Heart left ventricle (tissue), 16 donors: ENCODE measurements at places on chromosomes 5 and 9. TPM values are rescaled to one million over a fixed set of nuclear protein-coding genes. Genes with fewer than 3 reads are reported as not detected.

DNA sequence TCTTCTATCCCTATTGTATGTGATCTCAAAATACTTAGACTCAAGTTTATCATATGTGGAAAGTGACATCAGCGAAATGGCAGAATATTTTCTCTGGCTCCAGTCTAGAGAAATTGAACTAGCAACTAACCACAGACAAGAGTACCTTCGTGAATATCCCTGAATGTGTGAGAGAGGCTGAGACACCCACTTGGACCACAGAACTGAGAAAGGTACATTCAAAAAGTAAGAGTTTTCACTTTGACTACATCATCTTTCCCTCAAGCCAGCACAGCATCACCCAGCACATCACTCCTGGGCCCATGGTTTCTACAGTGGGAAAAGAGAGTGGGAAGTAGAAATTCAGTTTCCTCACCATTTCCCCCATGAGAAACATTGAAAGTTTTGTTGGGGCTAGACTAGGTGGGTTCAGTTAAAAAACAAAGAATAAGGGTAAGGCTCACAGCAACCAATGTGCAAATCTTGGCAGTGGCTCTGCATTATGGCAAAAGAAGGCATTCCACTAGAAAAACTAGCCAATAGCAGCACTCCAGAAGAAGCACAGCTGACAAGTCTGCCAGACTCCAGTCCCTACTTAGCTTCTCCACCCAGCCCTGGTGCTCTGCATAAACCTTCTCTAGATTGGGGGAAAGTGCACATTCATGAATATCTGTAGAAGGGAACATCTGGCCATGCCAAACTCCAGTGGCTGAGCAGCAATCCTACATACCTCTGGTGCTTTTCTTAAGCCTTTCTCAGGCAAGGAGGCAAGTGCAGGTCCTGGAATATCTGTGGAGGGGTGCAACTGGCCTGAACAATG, 225.6 kb upstream of the VLDLR start:
- no peak for DNase-seq

DNA sequence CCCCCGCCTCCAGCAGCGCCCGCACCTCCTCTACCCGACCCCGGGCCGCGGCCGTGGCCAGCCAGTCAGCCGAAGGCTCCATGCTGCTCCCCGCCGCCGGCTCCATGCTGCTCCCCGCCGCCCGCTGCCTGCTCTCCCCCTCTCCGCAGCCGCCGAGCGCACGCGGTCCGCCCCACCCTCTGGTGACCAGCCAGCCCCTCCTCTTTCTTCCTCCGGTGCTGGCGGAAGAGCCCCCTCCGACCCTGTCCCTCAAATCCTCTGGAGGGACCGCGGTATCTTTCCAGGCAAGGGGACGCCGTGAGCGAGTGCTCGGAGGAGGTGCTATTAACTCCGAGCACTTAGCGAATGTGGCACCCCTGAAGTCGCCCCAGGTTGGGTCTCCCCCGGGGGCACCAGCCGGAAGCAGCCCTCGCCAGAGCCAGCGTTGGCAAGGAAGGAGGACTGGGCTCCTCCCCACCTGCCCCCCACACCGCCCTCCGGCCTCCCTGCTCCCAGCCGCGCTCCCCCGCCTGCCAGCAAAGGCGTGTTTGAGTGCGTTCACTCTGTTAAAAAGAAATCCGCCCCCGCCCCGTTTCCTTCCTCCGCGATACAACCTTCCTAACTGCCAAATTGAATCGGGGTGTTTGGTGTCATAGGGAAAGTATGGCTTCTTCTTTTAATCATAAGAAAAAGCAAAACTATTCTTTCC, 19.3 kb downstream of the CDKN2A start:
- no peak for DNase-seq

Gene GPR151
- not detected for total RNA-seq

- DNase-seq, result peak; percentile 40
These were observed 42.1 kb upstream of the GPR21 start for GRCh38 chr9:122991370-122991830.

Gene PCDHA4
- 0.04 TPM for total RNA-seq

GRCh38 chr5:38843665-38844064, 2.1 kb upstream of the OSMR start:
- DNase-seq, result no peak

- no peak for DNase-seq
These were observed 69.5 kb downstream of the DMAC1 start for GRCh38 chr9:7730164-7730445.

- no peak for DNase-seq
These were observed 16.9 kb downstream of the TMEM174 start for GRCh38 chr5:73189871-73190376.

GRCh38 chr9:114172981-114173833, 17.9 kb downstream of the COL27A1 start:
- DNase-seq, result no peak

Gene AGXT2
- total RNA-seq, result not detected

DNA sequence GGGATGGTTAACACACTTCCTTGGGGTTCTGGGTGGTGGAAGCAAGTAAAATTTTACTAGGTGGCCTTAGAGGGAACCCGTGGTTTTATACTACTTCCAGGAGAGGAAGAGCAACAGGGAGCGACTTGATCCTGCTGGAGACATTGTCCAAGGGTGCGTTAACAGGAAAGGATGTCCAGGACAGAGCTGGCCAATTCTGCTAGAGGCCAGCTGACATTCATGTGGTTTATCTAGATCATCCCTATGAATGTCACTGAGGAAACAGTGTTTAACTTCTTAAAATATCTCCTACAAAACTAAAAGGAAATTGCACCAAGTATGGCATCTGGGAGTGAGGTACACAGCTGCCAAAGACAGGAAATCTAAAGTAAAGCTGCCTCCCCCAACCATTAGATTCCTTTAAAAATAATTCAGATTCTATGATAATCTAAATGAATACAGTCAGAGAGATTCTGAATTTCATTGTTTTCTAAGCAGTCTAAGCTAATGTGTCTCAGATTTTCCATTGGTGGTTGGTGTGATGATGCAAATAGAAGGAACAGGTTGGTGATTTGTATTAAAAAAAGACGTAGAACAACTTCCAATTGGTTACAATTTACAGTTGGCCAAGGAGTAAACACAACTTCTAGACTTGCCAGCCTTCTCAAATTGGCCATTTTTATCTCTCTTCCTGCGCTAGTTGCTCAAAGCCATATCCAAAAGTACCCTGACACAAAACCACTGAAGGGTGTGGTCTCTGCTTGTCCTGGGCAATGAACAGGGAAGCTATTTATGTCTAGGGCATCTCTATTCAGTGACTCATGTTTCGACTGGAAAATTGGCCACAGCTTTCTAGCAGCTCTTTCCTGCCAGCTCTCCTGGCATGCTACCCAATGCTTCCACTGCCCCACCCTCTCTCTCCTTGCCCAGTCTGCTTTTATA, 574.7 kb upstream of the MEF2C start:
- peak; percentile 71 for DNase-seq

DNA sequence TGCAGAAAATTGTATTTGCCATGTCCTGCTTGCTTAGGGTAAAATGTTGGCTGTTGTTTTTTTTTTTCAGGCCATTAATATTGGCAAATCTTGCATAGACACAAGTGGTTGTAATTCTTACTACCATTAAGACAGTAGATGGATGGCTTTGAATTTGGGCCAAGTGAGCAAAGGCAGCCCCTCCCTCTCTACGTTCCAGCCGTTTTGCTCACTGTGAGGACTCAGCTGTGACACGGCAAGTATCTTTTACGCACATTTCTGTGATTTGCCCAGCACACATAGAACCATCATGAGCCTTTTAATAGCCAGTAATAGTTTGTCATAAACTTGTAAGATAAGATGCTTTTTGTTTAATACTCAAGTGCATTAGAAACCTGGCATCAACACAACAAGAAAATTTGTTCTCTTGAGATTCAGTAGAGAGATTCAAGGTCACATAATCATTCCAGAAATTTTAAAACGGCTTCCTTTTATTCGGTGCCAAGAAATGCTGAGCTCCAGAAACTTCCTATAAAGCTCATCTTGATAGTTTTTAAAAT, 205.2 kb upstream of the ADCY2 start:
- no peak for DNase-seq

Gene HACD4
- total RNA-seq, result 0.69 TPM

- DNase-seq, result no peak
These were observed 2.5 kb downstream of the BARHL1 start for GRCh38 chr9:132584601-132585560.

- DNase-seq, result peak; percentile 78
These were observed 60.2 kb upstream of the TBC1D2 start for GRCh38 chr9:98315551-98316060.

- DNase-seq, result no peak
These were observed 130.1 kb upstream of the EPB41L4A start for GRCh38 chr5:112549127-112549526.

- DNase-seq, result no peak
These were observed 61.5 kb downstream of the LNPEP start for GRCh38 chr5:96997265-96997859.

DNA sequence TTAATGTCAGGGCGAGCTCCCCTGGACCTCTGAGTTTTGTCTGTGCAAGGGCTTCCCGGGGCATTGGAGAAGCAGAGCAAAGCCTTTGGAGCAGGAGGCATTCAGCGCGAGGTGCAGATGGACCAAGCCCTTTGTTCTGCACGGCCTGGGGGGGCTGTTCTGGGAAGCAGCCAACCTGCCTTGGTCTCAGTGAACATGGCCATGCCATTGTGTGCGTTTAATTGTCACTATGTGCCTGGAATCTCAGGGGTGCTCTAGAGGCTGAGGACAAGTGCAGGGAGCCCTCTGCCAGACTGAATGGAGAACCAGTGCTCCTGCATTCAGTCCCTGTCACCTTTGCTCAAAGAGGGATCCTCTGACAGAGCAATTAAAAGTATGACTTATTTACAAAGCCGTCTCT, 329.4 kb downstream of the IRX1 start:
- DNase-seq, result no peak

GRCh38 chr5:139383275-139383992, at the start of gene SLC23A1:
TSS of gene SLC23A1 (minus strand) at chr5:139383297. CDS start at chr5:139383253, 44 bp downstream.
- DNase-seq, result no peak

DNA sequence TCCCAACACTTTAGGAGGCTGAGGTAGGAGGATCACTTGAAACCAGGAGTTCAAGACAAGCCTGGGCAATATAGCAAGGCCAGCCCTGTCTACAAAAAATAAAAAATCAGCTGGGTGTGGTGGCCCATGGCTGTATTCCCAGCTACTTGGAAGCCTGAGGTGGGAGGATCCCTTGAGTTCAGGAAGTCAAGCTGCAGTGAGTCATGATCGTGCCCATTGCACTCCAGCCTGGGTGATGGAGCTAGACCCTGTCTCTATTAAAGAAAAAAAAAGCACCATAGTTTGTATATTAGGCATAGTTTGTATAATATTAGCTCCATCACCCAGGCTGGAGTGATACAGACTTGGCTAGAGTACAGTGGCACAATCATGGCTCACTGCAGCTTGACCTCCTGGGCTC, 9.6 kb upstream of the NME5 start:
- DNase-seq, result no peak

Gene EQTN
- not detected for total RNA-seq

Gene PDE8B
- total RNA-seq, result 5.2 TPM

DNA sequence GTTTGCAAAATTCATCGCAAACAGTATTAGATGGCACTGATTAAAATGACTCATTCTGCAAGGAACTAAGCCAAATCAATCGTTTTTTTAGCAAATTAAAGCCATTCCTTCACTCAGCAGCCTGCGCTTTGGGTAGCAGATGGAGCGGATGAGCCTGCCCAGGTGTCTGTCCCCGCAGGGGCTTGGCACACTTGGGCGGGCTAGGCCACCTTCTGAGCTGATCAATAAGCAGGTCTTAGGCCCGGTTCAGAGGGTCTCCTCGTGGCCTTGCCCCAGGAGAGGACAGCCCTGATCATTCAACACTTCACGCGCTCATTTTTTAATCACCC, 78.0 kb upstream of the FCN1 start:
- DNase-seq, result no peak
